DMS 273 treated with DMSO at 0.1 percent for 48 hours (cell line): ENCODE measurements at places on chromosomes 7 and 10.

- DNase-seq = peak; percentile 18
Observed at GRCh38 chr10:11724938-11725776, 17.0 kb upstream of the ECHDC3 start.

GRCh38 chr10:88874281-88874680 lies 5.8 kb upstream of the STAMBPL1 start:
- DNase-seq = no peak

- DNase-seq = peak; percentile 29
Observed at GRCh38 chr7:32299133-32299702, 191.0 kb downstream of the LSM5 start.

GRCh38 chr10:77770081-77770867 lies 132.7 kb upstream of the KCNMA1 start:
- no peak for DNase-seq

DNA sequence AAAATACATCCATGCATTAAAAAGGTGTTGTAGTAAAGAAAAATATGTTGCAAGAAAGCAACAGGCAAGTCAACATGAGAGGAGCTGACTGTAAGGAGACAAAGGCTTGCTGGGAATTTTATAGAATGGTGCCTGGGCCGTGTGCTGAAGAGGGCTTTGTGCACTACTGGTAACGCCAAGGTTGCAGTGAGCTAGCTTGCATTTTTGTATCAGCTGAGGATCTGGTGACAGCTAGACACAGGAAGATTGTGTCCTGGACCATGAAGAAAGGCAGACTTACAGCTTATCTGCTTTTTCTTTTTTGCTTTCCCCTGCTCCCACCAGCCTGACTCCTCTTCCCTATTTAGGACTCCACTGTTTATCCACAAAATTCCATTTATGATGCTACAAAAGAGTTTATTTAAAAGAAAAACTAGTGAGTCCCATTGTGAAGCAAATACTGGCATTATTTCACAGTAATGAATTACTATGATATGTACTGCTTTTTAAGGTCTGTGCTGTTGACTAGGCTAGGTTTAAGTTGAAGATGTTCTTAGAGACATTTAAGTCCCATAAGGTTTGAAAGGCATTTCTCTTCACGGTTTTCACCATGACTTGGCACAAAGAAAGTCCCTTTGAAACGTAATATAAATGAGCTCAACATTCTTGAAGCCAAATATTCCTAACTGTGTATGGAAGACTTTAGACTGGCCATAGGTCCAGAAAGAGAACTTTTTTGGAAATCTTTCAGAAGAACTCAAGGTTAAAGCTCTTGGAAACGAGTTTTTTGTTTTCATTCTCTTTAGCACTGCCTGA lies 88.6 kb downstream of the SEC23IP start:
- no peak for DNase-seq

DNA sequence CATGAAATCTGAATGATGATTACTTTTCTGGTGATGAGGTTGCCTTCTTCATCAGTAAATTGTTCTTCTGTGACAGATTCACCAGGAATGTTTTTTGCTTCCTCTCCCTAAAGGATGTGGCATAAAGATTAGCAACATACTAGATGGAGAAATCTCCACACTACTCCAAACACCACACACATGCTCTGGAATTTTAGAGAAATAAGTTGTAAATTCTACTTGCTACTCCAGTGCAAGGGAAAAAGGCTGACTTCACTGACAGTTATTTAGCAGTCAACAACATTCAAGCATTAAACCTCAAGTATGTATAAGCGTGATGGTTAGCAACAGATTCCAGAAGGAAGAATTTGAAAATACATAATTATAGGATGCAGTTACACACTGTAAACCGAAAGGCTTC lies 137.9 kb upstream of the CCDC6 start:
- DNase-seq = no peak

DNA sequence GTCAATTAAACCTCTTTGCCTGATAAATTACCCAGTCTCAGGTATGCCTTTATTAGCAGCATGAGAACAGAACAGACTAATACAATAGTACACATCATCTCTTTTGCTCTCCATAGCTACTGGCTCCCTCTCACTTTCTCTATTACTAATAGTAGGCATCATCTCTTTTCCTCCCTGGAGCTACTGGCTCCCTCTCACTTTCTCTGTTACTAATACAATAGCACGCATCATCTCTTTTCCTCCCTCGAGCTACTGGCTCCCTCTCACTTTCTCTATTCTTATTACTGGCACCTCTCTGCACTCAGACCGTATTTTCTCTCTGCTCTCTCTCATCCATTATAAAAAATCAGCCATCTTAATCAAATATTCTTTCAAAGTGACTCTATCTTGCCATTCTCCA lies 37.1 kb downstream of the SLC25A13 start:
- no peak for DNase-seq

- no peak for DNase-seq
Observed at GRCh38 chr10:110901954-110902819, 16.8 kb downstream of the BBIP1 start.

DNA sequence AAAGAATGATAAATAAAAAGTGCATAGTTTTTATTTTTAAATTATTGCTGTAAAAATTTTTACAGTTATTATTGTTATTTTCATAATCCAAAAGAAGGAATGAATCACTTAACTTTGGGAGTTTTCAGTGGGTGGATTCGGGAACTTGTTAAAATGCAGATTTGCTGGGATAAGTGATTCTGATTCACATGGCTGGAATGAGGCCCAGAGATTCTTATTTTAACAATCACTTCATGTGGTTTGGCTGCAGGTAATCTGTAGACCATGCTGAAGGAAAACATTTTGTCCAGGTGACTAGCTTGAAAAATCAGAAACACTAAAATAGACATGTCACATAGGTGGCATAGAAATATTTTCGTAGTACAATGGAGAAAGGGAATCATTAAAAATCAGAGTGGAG lies 13.9 kb downstream of the CROT start:
- DNase-seq = no peak
